Endothelial cell (in vitro differentiated cells): ENCODE measurements at places on chromosomes 5 and 9.

- no peak for DNase-seq
These were observed 6.8 kb upstream of the SLC2A8 start for GRCh38 chr9:127390248-127390545.

- DNase-seq, result peak; percentile 47
These were observed 681 bp downstream of the MAN2A1 start for GRCh38 chr5:109690242-109690974.

DNA sequence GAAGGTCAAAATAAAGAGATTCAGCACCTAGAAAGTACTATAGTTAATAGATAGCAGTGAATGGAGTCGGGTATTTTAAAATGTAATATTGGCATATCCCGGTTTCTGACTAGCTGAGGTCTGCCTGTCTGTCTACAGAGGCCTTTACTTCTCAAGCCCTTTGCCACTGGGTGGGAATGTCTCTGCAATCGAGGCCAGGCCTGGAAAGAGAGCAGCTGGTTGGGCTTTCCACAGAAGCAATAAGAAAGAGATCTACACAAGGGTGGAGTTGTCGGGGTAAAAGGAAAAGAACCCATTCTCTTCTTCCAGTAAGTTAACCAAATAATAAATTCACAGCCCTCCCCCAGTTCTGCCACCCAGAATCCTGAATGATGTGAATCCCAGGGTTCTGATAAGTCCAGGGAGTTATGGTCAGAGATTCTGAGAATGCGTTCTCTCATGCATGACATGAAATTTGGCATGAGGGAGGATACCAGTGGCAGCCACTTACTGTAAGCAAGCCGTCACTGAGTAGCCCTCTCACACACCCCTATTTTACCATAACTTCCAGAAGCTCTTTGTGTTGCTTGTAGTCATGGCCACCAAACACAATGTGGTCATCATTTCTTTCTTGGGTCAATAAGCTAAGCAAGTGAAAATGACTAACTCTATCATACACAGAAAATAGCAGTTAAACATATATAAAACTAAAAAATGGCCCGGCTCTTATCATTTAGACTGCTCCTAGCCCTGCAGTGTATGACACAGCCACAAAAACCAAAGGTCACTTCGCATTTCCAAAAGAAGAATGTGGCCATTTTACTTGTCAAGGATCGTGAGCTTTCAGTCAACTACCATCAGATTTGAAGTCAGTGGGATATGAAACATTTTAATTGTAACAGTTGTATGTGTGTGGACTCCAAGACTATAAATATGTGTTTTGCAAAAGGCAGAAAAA is 185.0 kb downstream of the GLIS3 start:
- DNase-seq, result no peak

DNA sequence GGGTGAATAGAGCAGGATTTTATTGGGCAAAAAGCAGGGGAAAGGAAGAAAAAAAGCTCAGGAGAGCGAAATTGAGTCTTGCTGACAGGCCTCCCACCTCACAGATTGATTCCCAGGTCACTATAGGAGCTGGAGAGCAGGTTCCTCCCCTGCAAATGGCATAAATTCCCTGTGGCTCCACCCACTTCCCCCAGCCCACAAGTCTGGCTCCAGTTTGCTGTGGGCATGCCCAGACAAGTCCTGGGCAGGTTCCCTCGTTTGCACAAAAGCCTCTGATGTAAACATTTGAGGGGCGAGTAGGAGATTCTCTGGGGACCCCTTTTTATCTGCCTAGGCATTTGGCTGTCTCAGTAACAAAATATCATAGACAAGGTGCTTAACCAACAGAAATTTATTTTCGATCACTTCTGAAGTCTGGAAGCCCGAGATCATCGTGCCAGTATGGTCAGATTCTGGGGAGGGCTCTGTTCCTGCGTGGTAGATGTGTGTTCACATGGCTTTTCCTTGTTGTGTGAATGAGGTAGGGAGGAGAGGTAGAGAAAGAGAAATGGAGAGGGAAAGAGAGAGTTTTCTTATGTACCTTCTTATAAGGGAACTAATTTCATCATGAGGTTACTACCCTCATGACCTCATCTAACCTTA is 614.5 kb downstream of the MAT2B start:
- no peak for DNase-seq

DNA sequence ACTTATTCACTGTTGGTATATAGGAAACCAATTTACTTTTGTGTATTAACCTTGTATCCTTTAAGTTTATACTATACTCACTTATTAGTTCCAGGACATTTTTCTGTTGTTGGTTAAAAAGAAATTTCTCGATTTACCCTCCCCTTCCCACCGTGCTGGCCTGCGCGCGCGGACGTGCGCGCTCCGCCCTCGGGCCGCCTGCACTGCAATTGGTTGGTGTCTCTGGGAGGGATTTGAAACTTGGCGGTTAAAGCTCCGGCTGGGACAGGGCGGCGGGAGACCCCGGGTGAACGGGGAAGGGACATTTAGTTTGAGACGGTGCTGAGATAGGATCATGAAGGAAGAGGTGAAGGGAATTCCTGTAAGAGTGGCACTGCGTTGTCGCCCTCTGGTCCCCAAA is at the start of gene KIF4B:
Gene KIF4B (plus strand): TSS at position 230 of the 400 bp plus-strand sequence. CDS start 105 bp downstream, at position 335.
- DNase-seq, result no peak
